ENCODE measurements at places on chromosomes 1 and 21.

DNA sequence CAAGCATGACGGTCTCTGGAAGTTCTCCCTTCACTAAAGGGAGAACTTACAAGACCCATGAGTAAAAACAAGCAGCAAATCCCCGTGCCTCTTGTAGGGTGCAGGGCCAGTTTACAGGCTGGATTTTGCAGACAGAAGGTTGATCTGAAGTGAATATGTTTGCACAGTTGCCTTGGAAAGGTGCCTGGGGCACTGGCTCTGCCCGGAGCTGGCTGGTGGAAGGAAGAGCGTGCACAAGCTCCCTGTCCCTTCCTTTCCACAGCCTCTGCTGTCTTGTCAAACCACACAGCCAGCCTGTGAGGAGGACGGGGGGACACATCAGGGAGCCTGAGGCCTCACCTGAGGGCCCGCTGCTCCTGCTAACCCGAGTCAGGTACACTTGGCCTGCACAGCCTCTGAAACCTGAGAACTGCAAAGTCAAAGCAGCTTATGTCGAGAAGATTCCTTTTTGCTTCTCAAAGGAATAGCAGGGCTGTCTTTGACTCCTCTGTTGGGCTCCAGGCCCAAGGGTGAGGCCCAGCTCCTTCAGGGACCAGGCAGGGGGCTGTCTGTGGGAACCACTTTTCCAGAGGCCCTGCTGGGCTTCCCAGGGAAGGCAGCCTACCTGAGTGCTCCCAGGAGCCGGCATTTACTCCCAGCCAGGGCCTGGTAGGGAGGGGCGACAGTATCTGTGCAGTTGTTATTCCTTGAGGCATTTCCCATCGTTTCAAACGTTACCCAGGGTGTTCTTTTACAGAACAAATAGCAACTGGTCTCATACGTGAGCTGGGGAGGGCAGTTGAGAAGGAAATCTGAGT lies 251.5 kb downstream of the SIPA1L2 start:
- DNase-seq = no peak

DNA sequence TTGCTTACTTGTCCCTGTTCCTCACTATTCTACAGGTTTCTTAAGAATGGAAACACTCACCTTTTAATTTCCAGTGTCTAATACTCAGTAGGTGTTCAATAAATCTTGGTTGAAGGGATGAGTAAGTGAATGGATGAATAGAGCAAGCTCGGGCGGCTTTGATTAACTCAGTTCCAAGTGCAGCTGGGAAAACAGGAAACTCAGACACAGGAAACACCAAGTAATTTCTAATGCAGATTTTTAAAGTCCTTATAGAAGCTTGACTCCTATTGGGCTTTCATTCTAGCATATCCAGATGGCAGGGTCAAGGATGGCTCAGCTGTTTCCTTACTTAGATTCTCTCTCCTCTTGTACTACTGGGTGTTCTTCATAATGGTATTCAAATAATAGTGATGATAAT lies 14.0 kb downstream of the CAMK1G start:
- DNase-seq = no peak

DNA sequence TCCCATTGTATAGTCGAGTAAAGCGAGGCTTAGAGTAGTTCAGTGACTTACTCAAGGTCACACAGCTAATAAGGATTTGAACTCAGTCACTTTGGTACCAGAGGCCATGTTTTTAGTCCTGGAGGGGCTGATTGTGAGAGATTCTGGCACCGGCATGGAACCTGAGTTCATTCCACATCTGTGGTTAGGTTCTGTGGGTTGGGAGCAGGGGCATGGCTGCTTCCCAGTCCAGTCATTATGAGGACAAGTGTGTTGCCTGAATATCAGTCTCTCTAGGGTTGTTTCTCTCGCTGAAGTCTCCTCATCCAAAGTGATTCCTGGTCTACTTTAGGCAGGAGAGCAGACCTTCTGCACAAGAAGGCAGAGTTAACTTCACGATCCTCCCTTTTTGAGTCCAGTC lies 90.6 kb downstream of the C1orf94 start:
- no peak for DNase-seq

DNA sequence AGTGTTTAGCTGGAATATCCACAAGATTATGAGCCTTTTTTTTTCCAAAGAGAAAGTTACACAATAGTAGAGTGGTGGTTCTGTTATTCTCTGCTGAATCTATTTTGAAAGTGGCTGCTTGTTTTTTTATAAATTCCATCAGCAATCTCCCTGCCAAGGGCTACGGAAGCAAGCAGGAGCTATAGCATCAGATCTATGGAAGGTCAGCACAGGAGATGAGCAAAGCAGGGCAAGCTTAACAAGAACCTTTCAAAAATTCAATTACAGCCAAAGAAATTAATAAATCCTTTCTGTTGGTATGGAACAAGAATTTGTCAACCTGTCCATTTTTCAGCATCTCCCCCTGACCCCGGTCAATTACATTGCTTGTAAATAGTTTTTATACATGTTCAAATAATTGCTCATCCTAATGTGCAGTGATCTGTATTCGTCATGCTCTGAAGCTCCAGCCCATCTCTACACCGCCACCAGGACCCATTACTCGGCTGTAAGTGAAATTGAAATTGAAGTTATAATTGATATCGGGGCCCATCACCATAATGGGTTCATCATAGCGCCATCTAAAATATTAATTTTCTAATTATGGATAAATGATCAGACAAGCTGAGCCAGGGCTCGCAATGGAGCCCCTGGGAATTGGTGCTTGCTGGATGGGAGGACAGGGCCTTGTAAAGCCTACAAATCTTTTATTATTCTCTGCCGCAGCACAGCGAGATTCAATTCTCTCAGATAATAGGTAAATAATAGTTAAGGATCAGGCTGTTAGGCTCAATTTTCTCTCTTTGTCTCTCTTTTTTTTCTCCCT lies 215.1 kb downstream of the ATG4C start:
- DNase-seq = no peak

DNA sequence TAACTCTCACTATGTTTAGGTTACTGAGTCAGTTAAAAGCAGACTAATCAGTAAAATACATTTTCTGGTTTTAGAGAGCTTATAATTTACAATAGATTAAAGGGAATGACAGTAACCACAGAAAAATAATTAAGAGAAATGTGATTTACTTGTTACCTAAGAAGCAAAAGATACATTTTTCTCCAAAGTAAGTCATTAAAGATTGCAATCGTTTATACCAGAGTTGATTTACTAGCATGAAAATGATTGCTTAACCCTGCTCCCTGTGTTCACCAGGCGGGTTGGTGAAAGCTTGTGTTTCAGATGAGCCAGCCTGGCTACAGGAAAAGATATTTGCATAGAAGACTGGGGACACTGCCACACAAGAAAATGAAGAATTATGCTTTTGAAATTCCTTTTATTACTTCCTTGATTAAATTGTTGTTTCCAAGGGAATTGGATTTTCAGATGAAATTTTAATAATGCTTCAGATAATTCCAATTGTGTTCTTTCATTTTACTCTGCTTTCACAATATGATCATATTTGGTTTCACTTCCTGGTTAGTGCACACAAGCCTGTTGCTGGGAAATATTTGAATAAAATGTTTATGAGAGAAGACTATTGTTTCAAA lies 27.9 kb downstream of the LRRC8B start:
- DNase-seq = peak; percentile 46

Data from foreskin keratinocyte (primary cell).